ENCODE measurements at places on chromosomes 12 and 14.

DNA sequence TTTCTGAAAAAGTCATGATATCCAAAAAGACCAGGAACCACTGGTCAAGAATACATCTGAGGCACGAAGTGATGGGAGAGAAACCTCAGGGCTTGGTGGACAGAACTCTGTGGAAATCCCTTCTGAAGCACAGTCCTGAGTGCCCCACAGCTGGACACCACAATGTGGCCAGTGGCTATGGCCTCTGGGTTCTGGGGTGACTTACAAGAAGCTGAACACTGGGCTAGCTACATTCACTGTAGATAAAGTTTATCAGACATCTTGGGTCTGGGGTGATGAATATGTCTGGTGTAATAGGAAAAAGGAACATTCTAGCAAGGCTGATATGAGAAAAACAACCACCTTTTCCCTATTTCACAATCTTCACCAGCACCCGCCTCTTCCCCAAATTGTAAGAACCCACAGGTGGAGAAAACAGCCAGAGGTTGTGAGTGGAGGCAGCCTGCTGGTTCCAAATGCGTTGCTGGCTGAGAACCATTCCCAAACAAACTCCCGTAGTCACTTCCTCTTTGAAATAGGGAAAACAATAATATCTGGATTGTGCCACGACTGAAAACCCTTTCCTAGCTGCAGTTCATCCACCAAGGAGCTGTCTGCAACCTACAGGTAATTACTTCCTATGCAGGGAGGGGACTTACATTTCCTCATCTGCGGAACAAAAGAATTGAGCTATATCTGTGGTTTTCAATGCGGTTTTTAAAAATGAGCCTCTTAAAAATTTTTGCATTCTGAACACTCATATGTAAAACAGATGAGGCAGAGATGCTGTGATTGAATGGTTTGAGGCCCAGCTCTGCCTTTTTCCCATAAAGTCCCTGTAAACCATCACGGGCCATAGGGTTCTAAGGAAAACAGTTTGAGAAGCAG, 193.6 kb downstream of the SLC41A2 start:
- peak; percentile 17 for DNase-seq

DNA sequence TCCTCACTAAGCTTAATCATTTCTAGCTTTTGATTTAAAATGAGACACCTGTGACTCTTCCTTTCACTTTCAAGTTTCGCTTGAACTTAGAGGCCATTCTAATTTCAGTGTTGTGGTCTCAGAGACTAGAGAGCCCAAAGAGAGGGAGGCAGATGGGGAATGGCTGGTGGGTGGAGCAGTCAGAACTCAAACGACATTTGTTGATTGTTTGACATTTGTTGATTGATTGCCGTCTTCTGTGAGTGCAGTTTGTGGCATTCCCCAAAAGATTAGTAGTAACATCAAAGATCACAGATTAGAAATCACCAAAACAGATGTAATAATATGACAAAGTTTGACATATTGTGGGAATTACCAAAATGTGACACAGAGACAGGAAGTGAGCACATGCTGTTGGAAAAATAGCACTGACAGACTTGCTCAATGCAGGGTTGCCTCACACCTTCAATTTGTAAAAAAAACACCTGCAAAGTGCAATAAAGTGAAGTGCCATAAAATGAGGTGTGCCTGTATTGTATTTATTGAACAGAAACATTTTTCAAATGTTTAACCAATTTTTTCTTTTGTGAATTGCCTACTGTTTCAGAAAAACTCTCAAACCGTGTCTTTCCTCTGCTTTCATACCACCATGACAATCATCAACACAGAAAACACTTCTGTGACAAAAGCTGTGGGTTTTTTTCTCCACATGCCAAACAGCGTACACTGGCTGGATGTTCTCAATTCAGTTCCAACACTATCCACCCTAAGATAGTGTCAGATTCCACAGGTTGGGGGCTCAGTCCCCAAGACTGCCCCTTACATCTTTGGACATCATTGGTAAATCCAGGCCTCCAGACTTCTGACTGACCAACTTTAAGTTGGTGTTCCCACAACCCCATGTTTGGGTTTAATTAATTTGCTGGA, 376.3 kb upstream of the RGS6 start:
- DNase-seq, result peak; percentile 47

GRCh38 chr12:5440978-5441377, 9.1 kb downstream of the NTF3 start:
- no peak for DNase-seq

- DNase-seq, result no peak
Measured at GRCh38 chr12:4555804-4556203, 6.2 kb upstream of the DYRK4 start.

DNA sequence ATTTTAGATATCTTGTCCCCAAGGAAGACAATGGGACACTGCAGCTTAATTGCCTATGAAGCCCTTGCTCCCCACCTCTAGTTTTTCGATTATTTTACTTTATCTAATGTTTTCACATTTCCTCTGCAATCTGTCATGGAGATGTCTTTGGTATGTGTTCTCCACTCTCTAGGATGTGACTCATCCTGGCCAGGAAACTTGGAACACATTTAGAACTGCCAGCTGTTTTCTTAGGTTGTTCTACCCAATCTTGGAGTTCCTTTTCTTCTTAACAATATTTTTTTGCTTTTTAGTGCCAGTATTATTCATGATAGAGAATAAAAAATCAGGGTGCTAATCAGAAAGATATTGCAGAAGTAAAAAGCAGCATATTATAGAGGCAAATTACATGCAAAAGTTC, 101.7 kb upstream of the CLEC14A start:
- DNase-seq, result no peak

DNA sequence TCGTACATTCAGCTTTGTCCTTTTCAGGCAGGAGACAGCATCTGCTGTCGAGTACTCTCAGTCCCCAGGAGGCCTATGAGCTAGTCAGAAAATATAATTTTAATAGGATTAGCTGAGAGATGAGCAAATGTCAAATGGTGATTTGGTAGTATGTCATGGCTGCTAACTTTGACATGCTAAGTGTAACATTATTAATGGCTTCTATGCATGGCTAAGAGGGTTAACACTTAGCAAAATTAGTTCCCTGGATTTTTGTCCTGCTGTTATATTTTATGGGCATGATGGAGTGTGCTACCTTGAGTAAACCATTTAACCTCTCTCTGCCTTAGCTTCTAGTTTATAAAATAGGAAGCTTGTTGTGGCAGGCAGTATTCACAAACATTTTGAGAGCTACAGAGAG, 2.9 kb upstream of the PCNX1 start:
- DNase-seq, result no peak

GRCh38 chr12:117076410-117077372, 22.5 kb downstream of the TESC start:
- DNase-seq, result no peak

DNA sequence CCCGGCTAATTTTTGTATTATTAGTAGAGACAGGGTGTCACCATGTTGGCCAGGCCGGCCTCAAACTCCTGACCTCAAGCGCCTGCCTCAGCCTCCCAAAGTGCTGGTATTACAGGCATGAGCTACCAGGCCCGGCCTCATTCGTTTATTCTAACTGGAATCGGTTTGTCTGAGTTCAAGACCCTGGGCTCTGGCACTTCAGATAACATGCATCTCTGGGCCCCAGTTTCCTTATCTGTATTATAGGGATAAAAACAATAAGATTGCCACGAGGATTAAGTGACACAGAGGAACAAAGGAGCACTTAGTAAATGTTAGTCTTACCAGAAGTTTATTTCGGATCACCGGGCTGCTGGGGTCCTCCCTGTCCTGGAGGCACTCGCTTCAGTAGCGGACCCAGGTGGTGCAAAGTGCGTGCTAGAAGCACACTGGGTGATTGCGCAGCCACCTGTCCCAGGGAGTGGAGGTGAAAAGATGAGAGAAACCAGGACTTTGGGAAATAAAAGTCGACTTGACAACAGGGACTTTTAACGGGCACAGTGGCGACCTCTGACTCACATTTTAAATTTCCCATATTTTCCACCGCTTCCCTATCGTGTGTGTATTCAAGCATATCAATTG, 37.5 kb downstream of the ACACB start:
- no peak for DNase-seq

DNA sequence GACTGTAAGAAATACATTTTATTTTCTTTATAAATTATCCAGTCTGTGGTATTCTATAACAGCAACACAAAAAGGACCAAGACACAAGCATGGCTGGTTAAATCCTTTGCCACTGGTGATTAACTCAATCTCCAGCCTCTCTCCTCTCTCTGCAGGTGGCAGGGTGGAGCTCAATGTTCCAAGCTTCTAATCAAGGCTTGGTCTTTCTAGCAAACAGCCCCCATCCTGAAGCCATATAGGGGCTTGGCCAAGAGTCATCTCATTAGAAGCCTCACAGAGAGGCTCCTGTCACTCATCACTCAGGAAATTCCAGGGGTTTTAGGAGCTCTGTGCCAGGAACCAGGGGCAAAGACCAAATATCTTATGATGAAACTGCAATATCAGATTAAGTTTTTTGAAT, 12.0 kb downstream of the C12orf75 start:
- DNase-seq, result no peak

GRCh38 chr14:61281186-61281947, at the start of gene TMEM30B:
Gene TMEM30B, minus strand, starts transcription at chr14:61281338. Its CDS starts 191 bp downstream, at chr14:61281147.
- peak; percentile 27 for DNase-seq

- DNase-seq, result no peak
Measured at GRCh38 chr14:32372154-32372553, 43.1 kb downstream of the AKAP6 start.

Data from GM13976 (cell line).